ENCODE measurements at places on chromosomes 7 and 10. TPM values are rescaled to one million over a fixed set of nuclear protein-coding genes. Genes with fewer than 3 reads are reported as not detected.

ASB10 gene
- not detected for total RNA-seq

SORCS1 gene
- 3.3 TPM for total RNA-seq

C7orf57 gene
- not detected for total RNA-seq

DGKB gene
- total RNA-seq, result 0.05 TPM

ERVW-1 gene
- not detected for total RNA-seq
